ENCODE measurements at places on chromosomes 7 and 10.

- no peak for DNase-seq
Measured at GRCh38 chr10:45421221-45422097, 47.4 kb downstream of the ALOX5 start.

GRCh38 chr7:114422507-114423501 is 8.2 kb downstream of the FOXP2 start:
- no peak for DNase-seq

DNA sequence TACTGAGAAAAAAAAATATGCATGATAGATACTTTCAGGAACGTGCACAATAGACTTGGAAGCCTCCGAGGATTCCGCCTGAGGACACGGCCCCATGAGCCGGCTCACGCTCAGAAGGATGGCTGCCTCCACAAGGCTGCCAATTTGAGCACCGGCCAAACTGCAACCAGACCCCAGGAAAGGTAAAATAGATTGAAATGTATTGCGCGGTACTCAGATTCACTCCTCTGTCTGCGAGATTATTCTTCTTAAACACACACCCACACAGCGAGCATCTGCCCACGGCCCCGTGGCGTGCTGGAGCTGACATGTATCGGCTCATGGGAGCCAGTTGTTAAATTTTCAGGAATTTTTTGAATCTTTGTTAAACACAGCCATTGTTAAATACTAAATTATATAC is 653.2 kb upstream of the MKI67 start:
- no peak for DNase-seq

DNA sequence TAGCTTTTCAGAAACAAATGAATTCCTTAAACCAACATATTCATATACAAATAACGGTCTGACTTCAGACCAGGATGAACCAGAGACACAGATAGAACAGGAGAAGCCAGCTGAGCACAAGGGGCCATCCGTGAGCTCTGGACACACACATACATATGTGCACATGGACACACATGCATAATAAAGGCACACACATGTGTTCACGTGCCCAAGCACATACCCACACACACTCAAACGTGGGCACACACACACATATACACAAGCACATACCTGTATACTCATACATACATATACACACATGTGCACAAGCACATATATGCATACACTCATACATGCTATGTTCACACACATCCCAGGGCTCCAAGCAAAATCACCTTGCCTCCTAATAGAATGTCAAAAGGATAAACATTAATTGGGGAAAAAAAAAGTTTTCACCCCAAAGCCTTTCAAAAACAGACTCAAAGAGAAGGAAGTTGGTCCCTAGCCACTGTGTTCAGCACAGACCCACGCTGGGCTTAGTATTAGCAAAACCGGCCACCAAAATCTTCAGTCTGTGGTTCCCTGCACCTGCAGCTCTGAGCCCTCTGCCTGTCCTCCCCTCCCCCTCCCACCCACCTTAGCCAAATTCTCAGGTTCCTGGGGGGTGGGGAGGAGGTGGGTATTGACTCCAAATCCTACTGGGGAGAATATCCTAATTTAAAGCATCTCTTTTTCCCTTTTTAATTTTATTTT is 100.4 kb upstream of the MACROH2A2 start:
- DNase-seq, result no peak

GRCh38 chr7:119065966-119066365 is 841.5 kb downstream of the ANKRD7 start:
- no peak for DNase-seq

DNA sequence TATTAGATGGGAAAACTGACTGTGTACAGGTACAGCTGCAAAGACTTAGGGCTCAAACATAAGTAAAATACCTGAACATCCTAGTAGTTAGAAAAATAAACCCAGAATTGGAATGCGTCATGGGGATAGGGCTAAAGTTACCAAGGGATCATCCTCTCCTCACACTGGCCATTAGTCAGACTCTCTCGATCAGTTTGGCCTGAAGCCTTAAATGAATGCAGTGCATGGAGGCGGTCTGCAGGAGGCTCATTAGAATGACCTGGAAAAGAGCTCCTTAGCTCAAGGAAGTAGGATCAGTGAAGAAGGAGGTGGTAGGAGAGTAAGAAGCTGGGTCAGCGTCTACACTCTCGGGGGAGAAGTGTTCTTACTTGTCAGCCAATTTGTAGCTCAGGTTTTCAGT is 35.3 kb downstream of the DENND2A start:
- no peak for DNase-seq

DNA sequence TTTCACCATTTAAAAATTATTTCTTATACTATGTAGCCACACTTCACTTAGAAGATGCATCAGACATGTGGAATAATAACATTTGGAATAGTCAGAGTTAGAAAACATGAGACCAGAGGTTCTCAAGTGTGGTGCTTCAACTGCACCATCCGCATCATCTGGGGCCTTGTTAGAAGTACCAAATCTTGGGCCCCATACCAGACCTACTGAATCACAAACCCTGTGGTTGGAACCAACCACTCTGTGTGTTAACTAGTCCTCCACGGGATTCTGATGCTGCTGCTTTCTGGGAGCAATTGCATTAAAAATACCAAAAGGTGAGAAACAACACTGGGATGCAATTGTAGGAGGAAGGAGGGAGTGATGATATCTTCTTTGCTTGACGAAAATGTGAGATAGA is 125.2 kb downstream of the GNAT3 start:
- no peak for DNase-seq

GRCh38 chr7:70574970-70575799 is 556.8 kb upstream of the GALNT17 start:
- no peak for DNase-seq

DNA sequence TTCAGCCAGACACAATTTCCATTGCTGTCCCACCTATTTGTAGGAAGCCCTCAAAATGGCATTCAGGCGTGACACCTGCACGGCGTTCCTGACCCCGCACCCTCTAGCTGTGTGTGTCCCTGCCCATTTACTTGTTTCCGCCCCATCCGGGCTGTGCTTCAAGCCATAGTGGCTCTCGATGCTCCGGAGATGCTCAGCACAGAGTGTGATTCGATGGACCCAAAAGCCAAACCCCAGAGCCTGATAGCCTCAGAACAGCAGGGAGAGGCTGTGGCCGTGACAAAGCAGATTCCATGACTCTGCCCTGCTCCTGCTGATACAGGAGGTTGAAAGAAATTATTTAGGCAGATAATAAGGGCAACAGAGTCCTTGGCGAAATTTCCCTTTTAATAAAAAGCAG is 13.4 kb downstream of the BUD31 start:
- DNase-seq, result no peak
